ENCODE measurements at places on chromosomes 1 and 21. TPM values are rescaled to one million over a fixed set of nuclear protein-coding genes. Genes with fewer than 3 reads are reported as not detected.
A peak's percentile ranks its signal among the peaks of the same experiment; 100 is the strongest.

PGLYRP4 gene
- not detected for total RNA-seq

SPRR1A gene
- not detected for total RNA-seq

LRRC47 gene
- total RNA-seq: 31.1 TPM

RALGPS2 gene
- total RNA-seq: 41.6 TPM

GRCh38 chr1:43327549-43328292 is 9.9 kb upstream of the MPL start:
- DNase-seq: peak; percentile 23

DNA sequence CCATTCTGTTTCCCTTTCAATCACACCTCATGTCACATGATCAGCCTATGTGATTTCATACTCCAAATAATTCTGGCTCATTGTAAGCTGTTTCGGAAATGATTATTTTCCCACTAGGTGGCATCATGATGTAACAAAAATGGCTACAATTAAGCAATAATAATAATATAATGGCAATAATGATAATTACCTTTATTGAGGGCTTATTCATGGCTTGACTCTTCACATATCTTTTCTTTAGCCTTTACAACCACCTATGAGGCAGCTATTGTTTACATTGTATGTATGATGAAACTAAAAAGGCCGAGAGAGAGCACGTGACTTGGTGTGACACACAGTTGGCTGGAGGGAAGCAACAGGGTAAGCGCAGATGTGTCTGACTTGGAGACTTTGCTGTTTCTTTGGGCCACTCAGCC is 12.5 kb upstream of the KPRP start:
- peak; percentile 2 for DNase-seq

- DNase-seq: no peak
Measured at GRCh38 chr1:93000291-93000690, 39.0 kb upstream of the DIPK1A start.

DNA sequence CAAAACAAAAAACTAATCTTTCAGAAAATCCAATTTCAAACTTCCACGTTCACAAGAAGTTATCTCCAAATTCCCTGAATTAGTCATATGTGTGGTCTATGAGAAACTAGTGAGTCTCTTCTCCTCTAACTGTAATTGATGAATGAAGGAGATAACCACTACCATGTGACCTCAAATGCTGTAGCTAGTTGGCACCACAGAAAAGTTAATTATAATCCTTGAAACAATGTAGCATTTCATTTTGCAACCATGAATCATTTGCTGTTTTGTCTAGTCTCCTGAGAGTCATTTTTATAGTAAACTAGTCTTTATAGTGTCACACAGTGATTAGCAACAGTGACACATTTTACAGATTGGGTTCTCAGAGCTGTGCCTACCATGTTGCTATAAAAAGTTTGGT is 287.5 kb downstream of the LRRIQ3 start:
- DNase-seq: no peak

GRCh38 chr1:155052439-155053395 is 1.6 kb downstream of the ADAM15 start:
- DNase-seq: no peak

DNA sequence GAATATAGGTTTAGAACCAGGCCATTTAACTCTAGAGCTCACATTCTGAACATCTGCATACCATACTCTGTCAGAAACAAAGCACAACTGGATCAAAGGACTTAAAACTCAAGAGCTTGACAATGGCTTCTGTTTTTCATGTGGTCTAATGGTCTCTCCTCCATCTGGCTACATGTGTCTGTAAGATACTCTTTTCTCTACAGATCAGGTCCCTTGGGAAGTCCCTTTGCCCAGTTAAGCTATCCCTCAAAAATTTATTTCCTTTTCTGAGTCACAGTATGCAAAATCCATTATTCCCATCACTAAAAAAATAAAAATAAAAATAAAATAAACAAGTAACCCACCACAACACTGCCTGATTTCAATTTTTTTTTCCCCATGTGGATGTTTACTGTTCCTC is 357.0 kb upstream of the PRMT6 start:
- DNase-seq: no peak

DNA sequence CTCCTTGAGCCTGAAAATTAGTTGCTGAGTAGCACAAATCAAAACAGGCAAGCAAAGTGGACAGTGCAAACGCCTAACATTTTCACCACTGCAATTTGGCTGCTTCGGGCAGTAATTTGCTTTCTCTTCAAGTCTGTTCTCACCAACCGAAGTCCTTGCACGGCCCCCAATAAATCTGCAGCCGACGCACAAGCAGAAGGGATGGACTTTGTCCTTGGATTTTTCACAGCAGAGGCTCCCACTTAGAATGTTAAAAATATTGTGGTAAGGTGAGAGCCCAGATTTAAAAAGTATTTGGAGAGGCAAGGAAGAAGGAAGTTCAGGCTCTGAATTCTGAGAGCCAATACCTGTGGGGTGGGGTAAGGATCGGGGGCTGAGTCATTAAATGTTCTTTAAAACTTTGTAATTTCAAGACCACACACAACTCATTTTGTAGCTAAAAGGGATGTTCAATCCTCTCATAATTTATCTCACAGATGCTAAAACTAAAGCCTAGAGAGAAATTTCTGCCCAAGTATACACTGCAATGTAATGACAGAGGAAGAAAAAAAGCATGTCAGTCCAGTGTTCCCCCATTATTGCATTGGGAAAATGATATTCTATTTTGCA is 6.2 kb downstream of the CD247 start:
- no peak for DNase-seq

DNA sequence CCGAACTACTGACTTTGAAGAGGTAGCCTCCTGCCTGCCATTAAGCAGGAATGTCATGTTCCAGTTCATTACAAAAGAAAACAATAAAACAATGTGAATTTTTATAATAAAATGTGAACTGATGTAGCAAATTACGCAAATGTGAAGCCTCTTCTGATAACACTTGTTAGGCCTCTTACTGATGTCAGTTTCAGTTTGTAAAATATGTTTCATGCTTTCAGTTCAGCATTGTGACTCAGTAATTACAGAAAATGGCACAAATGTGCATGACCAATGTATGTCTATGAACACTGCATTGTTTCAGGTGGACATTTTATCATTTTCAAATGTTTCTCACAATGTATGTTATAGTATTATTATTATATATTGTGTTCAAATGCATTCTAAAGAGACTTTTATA is 159.8 kb upstream of the SGIP1 start:
- no peak for DNase-seq

DNA sequence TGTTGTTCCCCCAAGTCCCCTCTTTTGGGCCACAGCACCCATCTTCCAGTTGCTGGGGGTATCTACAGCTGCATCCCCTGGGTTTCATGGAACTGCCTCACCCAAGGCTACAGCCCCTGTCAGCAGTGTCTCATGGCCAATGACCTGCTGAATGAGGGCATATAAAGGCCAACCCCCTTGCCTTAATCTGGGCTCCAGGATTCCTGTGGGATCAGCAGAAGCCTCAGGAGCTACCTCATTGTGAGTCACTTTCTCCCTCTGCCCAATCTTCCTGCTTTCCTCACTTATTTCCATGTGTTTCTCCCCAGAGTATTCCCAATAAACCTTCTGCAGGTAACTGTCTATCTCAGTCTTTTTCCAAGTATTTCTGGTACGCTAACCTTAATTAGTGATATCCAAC is 37.3 kb upstream of the SYT14 start:
- DNase-seq: peak; percentile 38

GRCh38 chr1:153968408-153968807 is 706 bp downstream of the CREB3L4 start:
- no peak for DNase-seq
